D721Med (cell line): ENCODE measurements at places on chromosomes 3 and 15.

DNA sequence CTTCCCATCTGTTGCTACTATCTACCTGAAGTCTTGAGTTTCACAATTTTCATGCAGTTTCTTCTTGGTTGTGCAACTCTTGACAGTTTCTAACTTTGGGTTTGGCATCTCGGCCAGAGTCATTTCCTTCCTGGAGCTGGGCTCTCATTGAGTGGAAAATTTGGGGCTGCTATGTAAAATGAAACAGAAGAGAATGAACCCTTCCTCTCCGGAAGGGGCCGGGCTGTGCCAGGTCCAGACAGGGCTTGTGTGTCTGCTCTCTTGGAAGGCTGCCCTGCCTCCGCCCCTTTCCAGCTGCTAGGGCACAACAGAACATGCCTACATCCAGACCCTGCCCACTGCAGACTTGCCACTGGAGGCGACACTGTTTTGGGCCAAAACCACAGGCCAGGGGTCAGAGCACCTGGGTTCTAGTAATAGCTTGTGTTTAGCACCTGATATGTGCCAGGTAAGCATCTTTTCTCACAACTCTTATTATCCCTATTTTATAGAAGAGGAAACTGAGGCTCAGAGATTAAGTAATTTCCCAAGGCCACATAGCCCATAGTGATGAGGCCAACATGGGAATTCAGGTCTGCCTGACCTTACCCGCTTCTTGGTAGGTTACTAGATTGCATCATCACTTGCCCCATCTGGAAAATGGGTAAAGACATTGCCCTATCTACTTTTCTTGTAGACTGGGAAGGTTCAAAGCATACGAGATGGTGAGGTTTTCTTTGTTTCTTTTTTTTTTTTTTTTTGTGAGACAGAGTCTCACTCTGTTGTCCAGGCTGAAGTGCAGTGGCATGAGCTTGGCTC is 25.0 kb downstream of the IRAK2 start:
- DNase-seq = no peak

DNA sequence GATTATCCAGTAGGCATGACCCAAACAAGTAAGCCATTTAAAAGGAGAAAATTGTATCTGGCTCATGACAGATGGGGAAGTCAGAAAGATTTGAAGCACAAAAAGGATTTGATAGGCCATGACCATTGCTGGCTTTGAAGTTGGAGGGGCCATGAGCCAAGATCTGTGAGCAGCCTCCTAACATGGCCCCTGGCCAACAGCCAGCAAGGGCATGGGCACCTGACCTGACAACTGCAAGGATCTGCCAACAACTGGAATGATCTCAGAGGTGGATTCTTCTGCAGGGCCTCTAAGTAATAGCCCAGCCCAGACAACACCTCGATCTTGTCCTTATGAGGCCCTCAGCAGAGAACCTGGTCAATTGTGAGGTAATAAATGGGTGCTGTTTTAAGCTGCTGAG is 93.0 kb downstream of the ARNT2 start:
- no peak for DNase-seq

GRCh38 chr3:27095553-27096222 is 273.5 kb downstream of the NEK10 start:
- DNase-seq = no peak

- DNase-seq = no peak
Observed at GRCh38 chr3:47098910-47099309, 65.0 kb downstream of the SETD2 start.

- DNase-seq = no peak
Observed at GRCh38 chr15:52702390-52702789, 23.2 kb upstream of the ATOSA start.

GRCh38 chr15:62719316-62719715 is 323.2 kb upstream of the TPM1 start:
- DNase-seq = no peak

DNA sequence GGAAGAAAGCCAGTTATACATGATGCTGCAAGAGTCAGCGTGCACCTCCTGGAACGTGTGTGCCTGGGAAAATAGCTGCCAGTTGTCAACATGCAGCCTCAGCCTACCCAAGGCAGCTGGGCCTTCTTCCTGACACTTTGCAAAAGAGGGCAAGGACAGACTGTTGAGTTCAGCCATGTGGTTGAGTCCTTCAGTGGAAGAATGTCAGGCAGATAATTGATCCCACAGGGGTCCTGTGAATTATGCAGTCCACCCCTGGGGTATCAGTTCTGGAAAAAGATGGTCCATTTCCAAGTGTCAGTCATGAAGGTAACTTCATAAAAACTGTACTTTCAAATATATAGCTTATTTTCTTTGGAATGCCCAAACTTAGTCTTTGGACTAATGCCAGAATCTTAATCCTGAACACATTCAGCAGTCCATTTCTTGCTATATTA is 79.6 kb downstream of the ARNT2 start:
- DNase-seq = no peak

DNA sequence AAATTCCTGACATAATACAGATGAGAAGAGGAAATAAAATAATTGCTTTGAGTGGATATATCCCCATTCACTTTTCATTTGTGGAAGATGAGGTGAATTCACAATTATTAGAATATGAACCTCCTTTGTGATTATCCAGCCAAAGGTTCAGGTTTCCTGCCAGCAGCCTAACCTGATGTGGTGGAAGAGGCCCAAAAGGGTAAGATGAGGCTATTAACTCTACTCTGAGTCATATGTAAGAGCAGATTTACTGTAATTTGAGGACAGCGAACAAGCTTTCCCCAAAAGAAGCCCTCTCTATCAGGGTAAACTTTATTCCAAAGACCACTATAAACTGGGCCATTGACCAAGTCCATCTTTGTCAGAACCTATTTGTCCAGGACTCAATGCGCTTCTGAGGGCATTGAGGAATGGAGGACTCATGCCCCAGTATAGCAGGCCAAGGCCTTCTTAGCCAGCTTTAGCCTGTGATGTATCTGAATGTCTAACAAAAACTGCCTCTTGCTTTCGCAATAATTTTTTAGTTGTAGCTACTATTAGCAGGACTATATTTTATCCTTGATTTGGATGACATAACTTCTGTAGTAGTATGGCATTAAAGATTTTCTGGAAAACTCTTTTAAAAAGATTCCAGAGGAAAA is 91.1 kb upstream of the ARL6 start:
- no peak for DNase-seq

DNA sequence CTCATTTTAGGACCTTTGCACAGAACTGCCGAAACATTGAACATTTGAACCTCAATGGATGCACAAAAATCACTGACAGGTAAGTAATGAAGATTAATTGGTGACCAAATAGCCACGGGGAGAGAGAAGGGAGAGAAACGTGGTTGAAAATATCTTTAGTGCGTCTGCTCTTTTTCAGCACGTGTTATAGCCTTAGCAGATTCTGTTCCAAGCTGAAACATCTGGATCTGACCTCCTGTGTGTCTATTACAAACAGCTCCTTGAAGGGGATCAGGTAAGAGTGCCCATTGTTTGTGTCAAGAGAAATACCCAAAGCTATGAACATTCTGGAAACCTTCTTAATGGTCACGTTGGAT is 67.1 kb downstream of the UBP1 start:
- no peak for DNase-seq

GRCh38 chr3:5644773-5645670 is 457.5 kb downstream of the EDEM1 start:
- DNase-seq = no peak

DNA sequence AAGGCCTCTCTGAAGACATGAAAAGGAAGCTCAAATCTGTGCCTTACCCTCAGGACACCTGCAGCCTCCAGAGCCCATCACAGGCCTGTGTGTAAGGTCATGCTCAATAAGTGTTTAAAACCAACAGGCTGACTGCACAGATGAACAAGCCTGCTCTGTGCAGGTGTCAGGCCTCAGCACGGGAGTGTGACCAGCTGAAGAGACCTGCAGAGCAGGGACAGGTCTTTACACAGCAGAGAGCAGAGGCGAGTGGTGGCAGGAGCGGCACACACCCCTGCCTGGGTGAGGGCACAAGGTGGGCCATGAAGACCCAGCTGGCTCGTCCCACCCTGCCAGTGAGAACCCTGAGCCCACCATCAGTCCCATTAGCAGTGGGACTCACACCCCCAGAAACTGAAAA is 56.9 kb downstream of the ROPN1B start:
- no peak for DNase-seq

DNA sequence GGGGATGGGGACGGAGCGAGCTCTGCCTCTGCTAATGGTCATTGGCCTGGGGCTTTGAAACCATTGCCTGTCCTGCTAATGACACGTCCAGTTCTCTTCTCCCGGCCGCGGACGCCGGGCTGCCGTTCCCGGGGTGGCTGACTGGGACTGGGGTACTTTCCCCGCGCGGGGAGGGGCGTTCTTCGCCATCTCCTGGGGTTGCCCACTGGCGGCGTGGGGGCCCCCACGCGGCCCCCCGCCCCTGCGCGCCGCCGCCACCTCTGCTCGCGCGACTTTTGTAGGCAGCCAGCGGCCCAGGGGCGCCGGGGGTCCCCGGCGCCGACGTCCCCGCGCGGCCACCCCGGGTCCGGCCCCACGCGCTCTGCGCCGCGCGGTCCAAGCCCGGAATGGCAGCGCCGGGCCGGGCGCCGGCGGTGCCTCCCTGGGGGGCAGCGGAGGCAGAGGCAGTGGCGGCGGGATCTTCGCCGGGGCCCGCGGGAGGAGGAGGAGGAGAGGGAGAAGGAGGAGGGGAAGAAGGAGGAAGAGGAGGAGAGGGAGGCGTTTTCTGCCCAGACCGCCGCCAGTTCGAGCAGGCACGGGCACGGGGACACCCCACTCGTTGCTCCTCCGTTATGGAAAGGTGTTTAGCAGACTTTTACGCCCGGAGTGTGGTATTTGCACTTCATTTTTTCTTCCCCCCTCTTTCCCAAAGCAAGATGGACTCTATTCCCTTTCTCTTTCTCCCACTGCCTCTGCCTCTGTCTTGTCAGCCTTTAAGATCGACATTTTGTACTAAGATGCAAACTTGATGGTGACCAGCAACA is 2.3 kb downstream of the BBX start:
- DNase-seq = no peak

- no peak for DNase-seq
Observed at GRCh38 chr3:113264283-113265131, 53.1 kb downstream of the BOC start.

GRCh38 chr3:126956866-126957650 is 25.9 kb upstream of the PLXNA1 start:
- no peak for DNase-seq

DNA sequence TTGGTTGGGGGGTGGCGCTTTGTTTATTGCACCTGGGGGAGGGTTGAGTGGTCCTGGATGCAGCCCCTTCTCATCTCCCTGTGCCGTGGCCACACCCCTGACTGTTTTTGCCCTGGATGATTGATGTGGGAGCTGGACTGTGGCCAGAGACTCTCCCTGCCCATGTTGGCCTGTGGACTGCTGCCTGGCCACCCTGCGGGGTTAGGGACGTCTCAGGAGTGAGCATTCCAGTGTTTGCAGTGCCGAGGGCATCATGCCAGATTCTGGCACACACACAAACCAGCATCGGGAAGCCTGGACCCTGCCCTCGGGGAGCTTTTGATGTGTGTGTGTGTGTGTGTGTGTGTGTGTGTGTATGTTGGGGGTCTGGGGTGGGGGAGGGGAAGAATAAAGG is 15.8 kb downstream of the APBA2 start:
- no peak for DNase-seq

- DNase-seq = no peak
Observed at GRCh38 chr3:78906245-78906644, 861.6 kb downstream of the ROBO1 start.

- DNase-seq = no peak
Observed at GRCh38 chr3:177787279-177788041, 590.2 kb upstream of the TBL1XR1 start.

DNA sequence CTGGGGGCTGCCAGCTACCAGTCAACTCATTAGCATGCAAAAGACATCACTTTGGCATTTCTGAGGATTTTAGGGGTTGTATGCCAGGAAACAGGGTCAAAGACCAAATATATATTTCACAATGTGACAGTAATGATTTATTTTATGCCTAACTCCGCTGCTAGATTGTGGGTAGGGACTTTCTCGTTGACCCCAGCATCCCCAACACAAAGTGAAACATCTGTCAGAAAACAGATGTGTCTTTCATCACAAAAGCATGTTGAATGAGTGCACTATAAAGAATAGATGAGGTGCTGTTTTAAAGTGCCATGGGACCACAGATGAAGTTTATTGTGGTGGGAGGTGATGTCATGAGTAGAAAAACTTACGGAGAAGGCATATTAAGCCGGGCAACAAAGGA is 59.7 kb downstream of the ITPR1 start:
- no peak for DNase-seq

GRCh38 chr3:123339302-123339701 is 109.6 kb downstream of the ADCY5 start:
- no peak for DNase-seq

- DNase-seq = no peak
Observed at GRCh38 chr3:179308001-179308400, 14.8 kb upstream of the ZNF639 start.

- no peak for DNase-seq
Observed at GRCh38 chr15:60004846-60005351, 788 bp downstream of the FOXB1 start.

DNA sequence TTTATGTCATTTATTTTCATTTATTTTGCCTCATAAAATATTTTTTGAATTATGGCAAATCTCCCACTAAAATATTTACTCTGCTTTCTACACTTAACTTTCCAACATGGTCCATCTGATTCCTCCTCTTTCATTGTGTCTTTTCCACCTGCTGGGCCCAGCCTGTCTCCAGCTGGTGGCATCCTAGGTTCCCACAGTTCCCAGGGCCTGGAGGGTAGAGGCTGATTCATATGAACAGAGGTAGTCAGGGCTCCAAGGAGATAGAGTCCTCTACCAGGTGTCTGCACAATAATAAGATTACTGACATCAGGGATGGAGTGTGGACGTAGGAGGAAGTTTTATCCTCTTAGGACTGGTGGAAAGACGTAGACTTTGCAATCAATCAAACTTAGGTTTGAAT is 14.3 kb downstream of the ZBTB38 start:
- no peak for DNase-seq

- DNase-seq = no peak
Observed at GRCh38 chr3:123071146-123071545, 4.3 kb downstream of the PDIA5 start.

- DNase-seq = no peak
Observed at GRCh38 chr15:57403017-57403416, 26.7 kb downstream of the CGNL1 start.

- DNase-seq = no peak
Observed at GRCh38 chr3:177377166-177377565, 179.9 kb upstream of the TBL1XR1 start.

GRCh38 chr3:115081444-115081843 is 65.6 kb downstream of the ZBTB20 start:
- no peak for DNase-seq

- no peak for DNase-seq
Observed at GRCh38 chr3:30962084-30962483, 67.6 kb upstream of the GADL1 start.

DNA sequence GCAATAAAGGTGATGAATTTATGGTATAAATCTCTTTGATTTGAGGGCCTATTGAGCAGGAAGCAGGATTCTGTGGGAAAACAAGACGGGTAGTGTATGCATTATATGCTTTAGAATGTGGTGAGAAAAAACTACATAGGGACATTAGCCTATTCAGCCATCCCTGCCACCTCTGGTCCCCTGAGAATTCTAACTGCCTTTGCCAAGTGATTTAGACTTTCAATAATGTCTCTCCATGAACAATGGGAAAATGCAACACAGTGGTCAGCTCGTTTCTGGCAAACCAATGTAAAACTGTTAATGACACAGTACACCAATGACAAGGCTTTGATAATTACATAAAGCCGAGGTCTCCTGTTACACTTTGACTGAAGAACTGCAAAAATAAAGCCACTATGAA is 314.7 kb upstream of the CNTN4 start:
- no peak for DNase-seq
